ENCODE measurements at places on chromosomes 7 and 10. TPM values are rescaled to one million over a fixed set of nuclear protein-coding genes. Genes with fewer than 3 reads are reported as not detected.

The VSTM2A gene
- total RNA-seq: not detected

The COBL gene
- 3.0 TPM for total RNA-seq

The LIPM gene
- total RNA-seq: not detected

The RARRES2 gene
- total RNA-seq: not detected

The SAP25 gene
- total RNA-seq: not detected

The SCART1 gene
- total RNA-seq: 5.0 TPM

DNA sequence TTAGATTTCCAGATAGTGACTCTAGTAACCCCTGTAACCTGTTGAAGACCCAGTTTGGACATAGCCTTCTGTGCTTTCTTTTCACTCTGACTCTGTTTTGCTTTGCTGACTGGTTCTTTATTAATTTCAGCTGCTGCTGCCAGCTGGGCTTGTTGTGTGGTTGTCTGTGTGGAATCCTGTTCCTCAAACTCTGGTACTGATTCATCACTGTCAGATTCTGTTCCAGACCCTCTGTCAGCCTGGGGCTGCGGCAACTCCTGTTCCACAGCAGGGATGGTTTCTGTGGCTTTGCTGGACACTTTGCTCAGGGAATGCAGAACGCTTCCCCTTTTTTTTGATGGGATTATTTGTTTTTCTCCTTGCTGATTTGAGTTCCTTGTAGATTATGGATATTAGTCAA is 104.9 kb downstream of the SEC23IP start:
- DNase-seq: peak; percentile 28

DNA sequence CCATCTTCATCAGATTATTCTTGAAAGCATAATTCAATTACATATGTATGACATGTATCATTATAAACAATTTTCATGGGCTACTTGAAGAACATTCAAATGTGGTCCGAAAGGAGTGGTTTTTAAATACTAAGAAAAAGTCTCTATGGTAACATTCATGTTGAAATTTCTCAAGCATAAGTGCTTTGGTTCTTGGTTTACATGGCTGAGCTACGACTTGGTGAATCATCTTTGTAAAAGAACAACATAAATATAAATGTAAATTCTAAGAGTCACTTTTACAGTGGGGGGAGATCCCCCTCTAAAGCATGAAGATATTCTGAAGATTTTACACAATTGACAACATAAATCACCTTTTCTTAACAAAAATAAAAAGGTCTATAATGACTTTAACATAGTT is 118.6 kb downstream of the MAGI2 start:
- DNase-seq: no peak

DNA sequence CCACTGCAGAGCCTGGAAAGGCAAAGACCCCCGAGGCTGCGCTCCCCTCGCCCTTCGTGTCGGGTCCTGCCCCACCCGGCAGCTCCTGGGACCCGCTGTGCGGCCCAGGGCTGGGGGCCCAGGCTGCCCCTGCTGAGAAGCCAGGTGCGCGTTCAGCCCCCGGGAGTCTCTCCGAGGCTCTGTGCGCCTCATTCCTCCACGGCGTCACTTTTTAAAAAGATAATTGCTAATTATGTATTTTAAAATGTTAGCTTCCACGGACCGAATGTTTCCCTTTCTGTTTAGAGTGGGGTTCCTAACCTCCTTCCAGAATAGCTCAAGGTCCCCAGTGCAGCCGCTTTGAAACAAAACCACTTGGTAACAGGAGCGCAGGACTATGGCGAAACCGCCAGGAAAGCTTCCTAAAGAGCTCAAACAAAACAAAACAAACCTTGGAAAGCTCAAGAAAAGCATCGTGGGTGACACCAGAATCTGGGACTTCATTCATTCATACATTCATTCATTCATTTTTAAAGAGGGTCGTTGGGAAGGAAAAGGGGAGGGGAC is 45.6 kb downstream of the PDIA4 start:
- DNase-seq: peak; percentile 28

DNA sequence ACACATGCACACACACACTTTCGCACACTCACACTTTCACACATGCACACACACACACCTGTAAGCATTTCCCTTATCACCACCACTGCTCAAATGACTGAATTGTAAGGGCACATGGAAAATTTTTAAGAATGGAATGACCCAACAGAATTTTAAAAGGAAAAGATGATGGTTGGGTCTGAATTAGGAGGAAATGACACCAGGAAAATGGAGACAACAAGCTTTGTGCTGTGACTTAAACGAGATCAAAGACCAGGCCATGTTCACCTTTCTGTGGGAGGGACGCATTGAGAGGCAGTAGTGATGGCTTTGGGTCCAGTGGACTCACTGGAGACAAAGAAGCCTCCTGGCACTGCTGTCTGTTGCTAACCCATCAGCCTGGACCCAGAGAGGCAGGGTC is 16.7 kb upstream of the C10orf71 start:
- no peak for DNase-seq

DNA sequence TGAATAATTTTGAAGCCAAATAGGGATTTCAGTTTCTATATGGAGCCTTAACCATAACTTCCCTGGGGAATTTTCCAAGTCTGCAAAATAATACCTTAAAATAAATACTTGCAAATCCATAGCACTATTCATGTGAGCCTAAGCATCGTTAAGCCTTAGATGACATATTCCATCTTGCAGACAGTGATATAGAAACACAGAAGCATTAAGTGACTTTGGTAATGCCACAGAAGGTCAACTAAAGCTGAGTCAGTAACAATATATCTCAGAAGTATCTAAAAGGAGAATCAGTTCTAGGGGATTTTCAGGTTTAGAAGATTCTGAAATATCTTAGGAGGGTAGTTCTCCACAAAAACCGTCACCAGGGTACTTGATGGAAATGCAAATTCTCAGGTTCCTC is 163.4 kb upstream of the COL1A2 start:
- DNase-seq: no peak

GRCh38 chr7:65463184-65463583 is 89.5 kb downstream of the ZNF92 start:
- DNase-seq: peak; percentile 38

DNA sequence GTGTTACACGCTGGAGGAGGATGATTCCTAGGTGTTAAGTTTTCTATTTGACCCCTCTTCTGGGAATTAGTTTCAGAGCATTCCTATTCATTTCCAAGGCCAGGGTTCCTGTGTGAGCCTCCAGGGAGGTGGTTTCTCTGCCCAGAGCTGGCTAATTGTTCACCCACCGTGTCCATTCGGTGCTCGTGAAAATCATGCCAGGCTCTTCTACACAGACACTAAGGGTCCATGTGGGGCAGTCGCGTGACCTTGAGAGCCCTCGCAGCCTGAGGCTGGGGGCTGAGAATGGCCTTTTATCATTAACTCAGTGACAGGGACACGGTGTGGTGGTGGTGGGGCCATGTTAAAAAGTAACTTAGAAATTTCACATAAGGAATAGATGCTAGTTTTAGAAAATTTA is 83.7 kb downstream of the EMX2 start:
- DNase-seq: no peak

DNA sequence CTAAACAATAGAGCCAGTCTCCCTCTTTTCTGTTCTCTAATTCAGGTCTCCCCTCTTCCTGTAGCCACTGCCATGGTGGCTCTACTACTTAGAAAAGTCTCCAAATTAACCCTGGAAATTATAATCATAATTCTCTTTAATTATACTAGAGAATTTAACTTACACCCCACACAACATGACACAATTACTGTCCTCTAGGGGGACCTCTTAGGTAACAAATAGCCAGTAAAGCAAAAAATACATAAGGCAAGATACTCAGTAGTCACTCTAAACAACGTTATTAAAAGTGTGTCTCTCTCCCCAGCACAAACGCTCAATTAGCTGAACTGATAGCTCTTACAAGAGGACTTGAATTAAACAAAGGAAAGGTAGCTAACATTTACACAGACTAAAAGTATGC is 44.3 kb upstream of the ZNF107 start:
- no peak for DNase-seq

GRCh38 chr10:824497-824896 is 107.0 kb downstream of the LARP4B start:
- DNase-seq: no peak

- no peak for DNase-seq
Observed at GRCh38 chr7:114939484-114940097, 17.7 kb downstream of the MDFIC start.

- peak; percentile 58 for DNase-seq
Observed at GRCh38 chr7:149147752-149148653, 750 bp downstream of the ZNF398 start.

GRCh38 chr10:17232276-17232960 is 4.4 kb downstream of the VIM start:
- no peak for DNase-seq

DNA sequence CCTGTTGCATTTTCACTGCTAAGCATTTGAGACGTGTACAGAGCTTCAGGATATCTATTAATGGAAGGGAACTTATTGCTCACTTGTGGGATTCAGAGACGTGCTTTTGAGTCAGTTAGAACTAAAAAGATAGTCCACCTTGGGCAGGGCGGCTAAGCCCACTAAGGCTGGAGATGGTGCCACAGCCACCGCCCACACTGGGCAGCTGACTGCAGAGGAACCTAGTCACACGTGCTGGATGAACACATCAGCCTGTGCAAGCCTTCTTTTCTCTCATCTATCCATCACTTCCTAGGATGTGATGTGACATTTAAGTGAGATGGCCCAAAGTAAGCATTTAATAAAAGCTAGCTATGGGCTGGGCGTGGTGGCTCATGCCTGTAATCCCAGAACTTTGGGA is 78.0 kb downstream of the PTPRE start:
- no peak for DNase-seq
